ENCODE measurements at places on chromosomes 6 and 20.

- DNase-seq: no peak
These were observed 7.8 kb downstream of the LOC128125822 start for GRCh38 chr6:63579937-63580703.

DNA sequence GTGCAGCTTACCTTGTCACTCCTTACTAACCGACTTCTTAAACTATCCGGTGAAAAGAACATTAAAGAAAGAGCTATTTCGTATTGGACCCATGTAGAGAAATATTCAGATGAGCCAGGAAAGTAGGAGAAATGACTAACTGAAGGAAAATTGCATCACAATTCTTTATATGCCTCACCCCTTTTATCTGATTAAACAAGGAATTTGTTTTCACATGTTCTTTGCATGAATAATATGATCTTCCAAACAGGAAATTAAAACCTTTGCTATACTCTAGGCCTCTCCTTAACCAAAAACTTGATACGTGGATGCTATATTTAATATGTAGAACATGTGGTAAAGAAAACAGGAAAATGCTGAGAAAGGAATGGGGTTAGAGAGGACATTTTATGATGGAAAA lies 41.9 kb upstream of the LRRC1 start:
- no peak for DNase-seq

DNA sequence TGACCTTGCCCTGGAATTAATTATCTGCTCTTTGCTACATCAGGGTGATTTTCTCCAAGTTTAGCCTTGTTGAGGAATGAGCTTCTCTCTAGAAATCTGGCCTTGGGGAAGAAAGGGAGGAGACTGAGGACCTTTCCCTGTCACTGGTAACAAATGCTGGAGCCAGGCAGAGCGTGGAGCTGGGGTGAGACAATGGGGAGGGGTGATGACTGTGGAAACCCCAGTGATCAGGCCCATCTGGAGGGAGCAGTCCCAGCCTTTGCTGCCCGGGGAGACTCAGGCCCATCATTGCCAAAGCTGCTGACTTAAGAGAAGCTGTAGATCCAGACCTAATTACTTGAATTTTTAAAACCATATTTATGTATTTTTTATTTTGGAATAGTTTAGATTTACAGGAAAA lies 31.3 kb downstream of the BCAS4 start:
- DNase-seq: no peak

DNA sequence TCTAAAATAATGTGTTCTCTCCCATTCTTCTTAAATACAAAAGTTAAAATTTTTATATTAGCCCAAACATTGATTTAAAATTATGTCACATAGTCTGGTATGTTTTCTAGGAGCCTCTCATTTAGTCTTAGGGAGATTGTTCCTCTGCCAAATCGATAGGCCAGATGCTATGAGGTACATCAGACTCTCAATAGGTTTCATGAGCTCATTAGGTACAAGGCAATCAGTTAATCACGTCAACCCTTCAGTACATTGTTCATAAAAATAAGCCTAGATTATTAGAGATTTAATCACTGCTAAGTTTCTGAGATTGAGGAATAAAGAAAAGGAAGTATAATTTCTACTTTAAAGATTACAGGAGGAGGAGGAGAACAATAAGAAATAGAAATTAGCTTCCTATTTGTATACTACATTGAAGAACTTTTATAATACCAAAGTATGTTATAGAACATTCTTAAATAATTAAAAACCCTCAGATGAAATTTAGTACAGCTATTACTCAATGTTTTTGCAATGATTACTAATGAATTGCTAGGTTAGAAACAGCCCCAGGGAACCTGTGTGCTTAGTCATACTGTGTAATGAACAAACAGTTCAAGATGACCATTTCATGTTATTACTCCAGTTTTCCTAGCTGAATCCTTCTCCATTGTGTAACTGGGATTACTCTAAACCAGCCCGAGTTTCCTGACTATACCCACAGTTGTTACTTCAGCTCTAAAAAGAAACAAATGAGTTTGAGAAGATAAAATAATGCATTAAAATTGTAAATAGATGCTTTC lies 117.0 kb downstream of the BMP5 start:
- DNase-seq: no peak
